ENCODE measurements at places on chromosomes 6 and 20.

DNA sequence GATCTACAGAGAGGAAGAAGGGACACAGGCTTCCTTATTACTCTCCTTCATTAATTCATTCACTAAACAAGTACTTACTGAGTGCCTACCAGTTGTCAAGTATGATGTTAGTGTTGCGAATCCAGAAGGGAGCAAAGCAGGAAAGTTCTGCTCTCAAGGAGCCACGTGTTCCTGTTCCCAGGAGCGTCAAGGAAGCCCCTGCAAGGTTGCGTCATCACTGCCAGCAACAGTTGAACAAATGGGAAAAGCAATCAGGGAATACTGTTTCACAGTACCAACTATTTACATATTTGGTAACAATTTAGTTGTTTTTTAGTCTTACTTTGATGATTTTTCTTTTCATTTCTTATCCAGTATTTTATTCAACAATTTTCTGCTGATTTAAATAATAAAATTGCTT is 310.0 kb downstream of the FOXA2 start:
- DNase-seq, result no peak

GRCh38 chr6:8944548-8944947 is 509.2 kb upstream of the SLC35B3 start:
- no peak for DNase-seq

DNA sequence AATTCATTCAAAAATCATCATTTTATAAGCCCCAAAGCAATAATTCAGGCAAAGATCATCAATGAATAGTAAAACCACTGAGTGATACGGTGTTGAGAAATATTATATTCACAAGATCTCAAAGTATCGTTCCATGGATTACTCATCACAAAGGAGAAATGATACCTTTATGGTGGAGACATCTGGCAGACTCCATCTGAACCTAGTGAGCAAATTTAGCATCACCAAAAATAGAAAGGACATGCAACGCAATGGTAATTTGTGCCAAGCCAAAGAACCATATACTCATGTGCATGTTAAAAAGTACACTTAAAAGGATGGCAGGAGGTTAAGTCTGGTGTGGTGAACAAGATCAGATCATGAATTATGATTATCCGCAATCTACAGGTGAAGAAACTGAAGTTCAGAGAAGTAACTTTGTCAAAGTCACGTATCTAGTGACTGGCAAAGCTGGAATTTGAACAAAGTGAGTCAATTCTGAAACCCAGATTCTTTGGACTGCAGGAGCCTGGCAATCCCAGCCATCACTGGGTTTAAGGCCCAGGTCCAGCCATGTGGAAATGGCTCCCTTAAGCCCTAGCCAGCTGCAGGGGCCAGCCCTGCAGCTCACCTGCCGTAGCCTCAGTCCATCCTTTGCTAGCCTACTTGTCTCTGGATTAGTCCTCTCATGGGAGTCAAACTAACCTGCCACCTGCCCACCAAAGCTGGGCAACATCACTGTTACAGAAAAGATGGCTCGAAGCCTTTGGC is 68.3 kb downstream of the PDE10A start:
- no peak for DNase-seq

DNA sequence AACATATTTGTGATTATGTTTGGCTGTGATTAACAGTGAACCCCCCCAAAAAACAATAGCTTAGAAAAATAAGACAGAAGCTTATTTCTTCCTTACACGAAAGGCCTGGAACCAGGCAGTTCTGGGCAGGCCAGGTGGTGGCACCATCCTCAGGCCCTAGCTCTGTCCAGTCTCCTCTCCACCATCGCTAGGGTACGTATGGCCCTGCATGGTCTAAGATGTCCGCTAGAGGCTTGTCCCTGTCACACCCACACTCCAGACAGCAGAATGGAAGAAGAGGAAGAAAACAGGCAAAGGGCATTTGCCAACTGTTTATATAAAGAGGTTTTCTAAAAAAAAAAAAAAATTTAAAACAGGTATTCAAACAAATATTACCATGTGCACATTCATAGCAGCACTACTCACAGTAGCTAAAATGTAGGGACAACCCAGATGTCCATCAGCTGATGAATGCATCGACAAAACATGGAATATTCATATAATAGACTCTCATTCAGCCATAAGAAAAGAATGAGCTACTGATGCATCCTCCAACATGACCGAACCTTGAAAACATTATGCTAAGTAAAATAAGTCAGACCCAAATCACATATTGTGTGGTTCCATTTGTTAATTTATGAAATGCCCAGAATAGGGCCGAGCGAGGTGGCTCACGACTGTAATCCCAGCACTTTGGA is 6.7 kb downstream of the TGM3 start:
- no peak for DNase-seq

DNA sequence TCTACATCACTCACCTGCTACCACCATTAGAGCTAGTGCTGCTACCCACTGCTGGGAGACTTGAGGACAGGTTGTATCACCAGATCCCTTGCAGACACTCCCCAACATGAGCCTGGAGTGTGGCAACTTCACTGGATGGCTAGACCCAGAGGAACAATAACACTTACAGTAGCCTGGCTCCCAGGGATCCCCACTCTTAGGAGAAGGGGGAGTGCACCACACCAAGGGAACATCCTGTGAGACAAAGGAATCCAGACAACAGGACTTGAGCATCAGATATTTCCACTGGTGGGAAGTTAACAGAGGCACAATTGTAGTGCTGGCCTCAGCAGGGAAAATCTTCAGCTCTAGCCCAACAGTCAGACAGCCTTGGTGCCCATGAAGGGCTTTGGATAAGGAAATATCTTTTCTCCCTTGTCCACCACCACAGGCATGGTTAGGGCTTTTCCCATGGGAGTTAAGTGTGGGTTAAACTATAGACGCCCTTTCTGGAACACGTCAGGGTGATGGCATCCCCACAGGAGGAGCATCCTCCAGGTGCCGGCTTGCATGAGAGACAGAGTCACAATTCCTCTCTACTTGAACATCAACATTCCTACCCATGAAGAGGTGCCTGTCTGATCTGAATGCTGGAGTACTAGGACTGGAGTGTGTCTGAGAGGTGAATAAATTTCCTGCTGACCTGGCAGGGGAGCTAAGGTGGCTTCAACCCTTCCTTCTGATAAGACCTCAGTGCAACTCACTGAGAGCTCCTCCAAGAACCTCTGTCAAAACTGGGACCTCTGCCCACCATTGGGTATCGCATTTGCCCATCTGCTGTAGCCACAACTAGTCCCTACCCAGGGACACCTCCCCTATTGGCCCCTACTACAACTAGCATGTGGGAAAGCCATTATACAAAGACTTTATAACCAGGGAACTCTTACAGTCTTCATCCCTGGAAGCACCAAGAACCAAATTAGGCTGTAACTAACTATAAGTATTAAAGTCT is 55.4 kb upstream of the SIRPG start:
- peak; percentile 77 for DNase-seq

DNA sequence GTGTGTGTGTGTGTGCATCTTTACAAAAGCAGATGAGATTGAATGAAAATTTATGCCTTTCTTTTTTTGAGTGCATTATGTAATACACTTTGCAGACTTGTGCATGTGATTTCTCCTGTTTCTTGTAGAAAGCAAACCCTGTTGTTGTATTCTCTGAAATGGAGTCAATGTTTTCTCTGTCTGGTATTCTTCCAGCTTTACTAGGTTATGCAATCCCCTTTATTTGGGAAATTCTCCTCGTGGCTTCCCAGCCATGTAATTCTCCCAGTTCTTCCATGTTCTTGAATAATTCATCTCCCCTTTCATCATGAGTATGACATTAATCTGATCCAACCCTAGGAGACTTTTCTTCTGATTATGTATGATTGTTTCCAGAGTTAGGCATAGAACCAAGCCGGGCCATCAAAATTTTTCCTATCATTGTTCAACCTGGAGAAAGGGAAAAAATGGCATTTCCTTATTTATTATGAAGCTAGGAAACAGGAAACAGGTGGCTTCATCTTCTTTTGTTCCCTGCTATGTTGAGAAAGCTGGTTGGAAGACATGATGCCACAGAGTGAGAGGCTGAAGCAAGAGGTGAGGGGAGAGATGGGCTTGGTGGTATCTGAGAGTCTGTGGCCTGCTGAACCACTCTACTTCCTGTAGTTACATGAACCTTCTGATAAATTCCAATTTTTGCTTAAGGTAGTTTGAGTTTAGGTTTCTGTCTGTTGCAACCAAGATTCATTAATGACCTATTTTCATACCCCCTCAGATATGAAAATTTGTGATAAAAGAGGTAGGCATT is 68.8 kb downstream of the PRL start:
- DNase-seq, result no peak

- no peak for DNase-seq
Observed at GRCh38 chr20:38270869-38271605, 10.5 kb upstream of the KIAA1755 start.

DNA sequence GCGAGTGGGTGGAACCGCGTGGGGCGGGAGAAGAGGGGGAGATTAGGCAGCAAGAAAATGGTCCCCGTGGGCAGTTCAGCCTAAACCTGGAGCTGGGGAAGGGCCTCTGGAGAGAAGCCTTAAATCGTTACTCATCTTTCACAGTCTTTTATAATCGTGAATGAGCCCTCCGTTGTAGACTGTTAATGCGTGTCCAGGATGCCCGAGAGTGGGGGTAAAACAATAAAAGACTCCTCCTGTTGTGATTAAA is 11.0 kb upstream of the ELOVL5 start:
- DNase-seq, result no peak

- no peak for DNase-seq
Observed at GRCh38 chr20:38880952-38881735, 45.1 kb upstream of the FAM83D start.

GRCh38 chr20:52124821-52125220 is 66.8 kb downstream of the ZFP64 start:
- no peak for DNase-seq
